ENCODE measurements at places on chromosomes 3 and 15.

DNA sequence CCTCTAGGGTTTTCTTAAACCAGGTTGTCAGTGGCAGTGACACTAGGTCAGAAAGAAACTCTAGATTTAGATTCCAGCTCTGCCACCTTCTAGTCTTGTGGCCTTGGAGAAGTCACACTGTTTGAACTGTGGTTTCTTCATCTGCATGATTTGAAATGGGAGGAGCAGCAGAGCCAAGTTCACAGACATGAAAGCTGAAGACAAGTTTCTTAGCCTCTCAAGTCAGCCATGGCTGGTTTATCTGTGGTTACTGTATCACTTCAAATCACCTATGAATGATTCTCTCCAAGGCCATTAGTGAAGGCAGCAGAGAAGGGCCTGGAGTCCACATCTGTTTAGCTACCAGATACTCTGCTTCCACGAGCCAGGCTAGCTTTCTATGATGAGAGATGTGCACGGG, 15.6 kb downstream of the CLEC3B start:
- no peak for DNase-seq

GRCh38 chr15:64754663-64755426, 20.5 kb downstream of the RBPMS2 start:
- no peak for DNase-seq

GRCh38 chr3:54131890-54132289, 9.5 kb downstream of the CACNA2D3 start:
- no peak for DNase-seq

DNA sequence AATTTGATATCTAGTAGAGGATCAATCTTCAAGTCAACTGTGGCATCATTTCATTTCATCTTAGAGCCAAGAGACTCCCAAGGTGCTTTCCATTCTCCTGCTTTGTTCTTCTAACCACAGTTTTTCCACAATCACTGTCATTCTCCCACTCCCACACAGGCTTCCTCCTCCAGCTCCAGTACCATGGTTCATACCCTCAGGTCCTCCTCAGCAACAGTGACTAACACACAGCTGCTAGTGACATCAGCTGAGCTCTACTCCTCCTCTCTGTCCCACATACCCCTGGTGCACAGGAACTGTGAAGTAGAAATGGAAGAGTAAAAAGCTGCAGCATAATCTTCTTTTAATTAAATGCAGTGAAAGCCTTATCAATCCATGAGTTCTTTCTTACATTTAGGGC, 200.2 kb upstream of the DPH6 start:
- DNase-seq: no peak

DNA sequence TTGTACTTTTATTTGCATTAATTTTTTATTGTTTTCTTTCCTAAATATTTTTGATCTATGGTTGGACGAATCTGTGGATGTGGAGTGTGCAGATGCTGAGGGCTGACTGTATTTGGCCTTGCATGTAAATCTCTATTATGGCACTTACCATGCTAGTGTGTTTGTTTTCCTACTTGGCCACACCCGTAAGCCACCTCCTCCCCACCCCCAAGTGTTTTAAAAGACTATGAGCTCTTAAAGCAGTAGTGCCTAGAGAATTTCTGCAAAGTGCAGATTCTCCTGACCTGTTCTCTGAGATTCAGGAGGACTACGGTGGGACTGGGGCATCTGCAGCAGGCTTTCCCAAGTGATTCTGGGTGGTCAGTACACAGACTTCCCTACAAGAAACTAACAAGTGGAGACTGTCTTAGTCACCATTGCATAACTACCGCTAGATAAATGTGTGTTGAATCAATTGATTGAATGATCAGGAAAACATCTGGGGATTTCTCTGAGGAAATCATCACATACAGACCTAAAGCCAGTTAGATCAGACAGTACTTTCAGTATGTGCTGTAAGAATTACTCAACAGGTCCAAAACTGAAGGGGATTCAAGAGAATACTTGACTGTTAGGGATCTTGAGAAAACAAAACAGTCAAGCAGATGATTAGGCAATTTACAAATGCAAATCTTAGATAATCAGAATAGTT, 6.2 kb upstream of the TIPARP start:
- no peak for DNase-seq

GRCh38 chr3:177286034-177286433, 88.8 kb upstream of the TBL1XR1 start:
- DNase-seq: no peak

- no peak for DNase-seq
Observed at GRCh38 chr15:84659904-84660781, 2.1 kb upstream of the NMB start.

DNA sequence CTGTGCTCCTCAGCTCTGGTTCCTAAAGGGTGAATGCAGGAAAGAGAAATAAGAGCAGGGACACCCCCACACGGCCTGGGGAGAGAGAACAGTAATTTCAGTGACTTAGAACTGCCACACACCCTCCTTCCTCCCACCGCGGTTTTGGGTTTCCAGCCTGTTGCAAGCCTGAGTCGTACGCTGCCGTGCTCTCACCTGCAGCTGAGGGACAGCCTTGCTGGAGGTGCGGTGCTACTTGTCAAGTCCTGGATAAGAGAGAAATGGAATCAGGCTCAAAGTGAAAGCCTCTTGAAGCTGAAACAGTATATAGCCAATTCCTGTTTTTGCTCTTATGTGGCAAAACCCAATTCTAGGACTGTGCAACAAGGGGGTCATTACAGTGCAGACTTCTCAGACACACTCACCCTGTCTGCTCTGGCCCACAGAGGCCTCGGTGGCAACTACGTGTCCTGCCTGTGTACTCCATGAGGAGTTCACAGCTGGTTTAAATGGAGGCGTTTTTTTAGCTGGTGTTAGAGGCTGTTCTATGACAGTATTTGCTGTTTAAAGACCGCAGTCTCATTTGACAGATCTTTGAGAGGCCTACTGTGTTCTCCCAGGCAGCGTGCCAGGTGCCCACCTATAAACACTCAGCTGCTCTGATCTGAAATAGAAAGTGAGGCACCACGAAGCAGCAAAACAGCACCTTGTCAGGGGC, 42.9 kb downstream of the TBC1D2B start:
- DNase-seq: peak; percentile 30

DNA sequence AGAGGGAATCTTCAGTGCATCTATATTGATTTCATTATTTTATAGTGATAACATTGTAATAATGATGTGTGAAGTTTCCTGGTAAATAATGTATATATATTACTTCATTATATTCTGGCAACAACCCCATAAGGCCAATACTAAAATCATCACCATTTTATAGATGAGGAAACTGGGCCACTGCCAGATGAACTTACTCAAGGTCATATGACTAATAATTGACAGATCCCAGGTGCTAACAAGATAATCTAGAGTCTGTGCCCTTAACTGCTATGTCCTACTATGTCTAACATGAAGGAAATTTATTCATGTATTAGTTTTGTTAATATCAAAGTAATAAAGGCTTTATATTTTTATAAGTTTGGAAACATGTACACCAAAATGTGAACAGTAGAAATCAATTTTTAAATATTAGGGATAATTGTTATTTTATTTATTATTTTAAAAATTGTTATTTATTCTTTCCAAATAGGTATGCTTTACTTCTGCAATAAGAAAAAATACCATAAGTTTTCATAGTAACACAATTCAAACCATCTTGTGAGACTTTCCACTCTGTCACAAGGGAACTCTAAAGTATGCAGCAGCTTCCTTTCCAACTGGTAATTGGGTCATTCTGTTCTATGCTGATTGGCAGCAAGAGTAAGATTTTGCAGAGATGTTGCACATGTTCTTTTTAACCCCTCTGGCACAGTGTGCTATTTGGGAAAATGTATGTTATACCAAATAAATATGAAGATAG, 90.8 kb upstream of the CMC1 start:
- DNase-seq: no peak

DNA sequence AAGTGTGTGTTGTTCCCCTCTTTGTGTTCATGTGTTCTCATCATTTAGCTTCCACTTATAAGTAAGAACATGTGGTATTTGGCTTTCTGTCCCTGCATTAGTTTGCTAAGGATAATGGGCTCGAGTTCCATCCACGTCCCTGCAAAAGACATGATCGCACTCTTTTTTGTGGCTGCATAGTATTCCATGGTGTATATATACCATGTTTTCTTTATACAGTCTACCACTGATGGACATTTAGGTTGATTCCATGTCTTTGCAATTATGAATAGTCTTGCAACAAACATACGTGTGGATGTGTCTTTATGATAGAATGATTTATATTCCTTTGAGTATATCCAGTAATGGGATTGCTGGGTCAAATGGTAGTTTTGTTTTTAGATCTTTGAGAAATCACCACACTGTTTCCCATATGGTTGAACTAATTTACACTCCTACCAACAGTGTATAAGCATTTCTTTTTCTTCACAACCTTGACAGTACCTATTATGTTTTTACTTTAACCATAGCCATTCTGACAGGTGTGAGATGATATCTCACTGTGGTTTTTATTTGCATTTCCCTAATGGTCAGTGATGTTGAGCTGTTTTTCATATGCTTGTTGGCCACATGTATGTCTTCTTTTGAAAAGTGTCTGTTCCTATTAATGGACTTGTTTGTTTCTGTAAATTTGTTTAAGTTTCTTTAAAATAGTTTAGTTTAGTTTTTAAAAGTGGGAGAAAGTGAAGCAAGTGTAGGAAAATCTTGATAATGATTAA, 21.9 kb upstream of the SLC30A4 start:
- no peak for DNase-seq

- DNase-seq: no peak
Observed at GRCh38 chr15:98856532-98856907, 151.1 kb downstream of the PGPEP1L start.

DNA sequence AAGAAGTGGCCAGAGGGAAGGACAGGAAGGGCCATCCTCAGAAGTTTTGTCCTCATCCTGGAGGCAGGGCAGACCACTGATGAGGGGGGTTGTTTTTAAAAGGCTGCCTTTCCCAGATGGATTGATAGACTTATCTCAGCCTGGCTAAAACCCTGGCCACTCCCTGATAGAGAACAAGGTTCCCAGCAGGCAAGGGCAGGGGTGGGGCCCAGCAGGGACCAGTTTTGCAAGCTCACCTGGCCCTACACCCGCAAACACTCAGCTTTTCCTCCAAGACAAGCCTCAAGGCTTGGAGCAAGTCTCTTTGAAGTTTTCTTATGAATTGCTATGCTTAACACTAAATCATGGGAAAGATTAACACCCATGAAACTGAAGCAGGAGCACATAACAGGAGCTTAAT, 9.1 kb downstream of the LIPC start:
- no peak for DNase-seq

DNA sequence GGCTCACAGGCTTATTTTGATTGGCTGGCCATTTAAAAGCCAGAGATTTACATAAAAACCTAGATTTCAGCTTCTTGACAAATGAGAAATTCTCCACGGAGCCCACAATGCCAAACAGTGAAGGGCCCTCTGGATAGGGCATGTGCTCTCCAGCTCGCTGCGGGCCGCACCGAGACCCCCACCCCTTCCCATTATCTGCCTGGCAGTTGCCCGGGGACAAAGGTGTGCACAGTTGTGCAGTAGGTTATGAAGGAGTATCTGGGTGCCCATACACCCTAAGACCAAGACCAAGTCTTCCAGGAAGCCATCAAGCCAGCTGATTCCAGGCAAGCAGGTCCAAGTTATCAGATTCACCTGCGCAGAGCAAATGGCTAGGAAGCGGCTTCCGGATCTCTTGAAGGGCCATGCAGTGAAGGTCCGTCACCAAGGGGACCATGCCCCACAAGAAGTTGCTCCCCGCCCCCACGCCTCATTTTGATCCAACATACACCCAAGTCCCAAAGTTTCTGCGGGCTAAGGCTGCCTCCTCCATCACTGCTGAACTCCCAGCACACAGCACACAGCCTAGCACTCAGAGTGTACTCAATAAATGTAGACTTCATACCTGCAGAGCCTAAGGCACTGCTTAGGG, 1.3 kb downstream of the MRPS25 start:
- no peak for DNase-seq

GRCh38 chr3:76585794-76586392, 454.0 kb upstream of the ROBO2 start:
- no peak for DNase-seq

- no peak for DNase-seq
Observed at GRCh38 chr3:134486577-134487041, 752 bp downstream of the CEP63 start.

DNA sequence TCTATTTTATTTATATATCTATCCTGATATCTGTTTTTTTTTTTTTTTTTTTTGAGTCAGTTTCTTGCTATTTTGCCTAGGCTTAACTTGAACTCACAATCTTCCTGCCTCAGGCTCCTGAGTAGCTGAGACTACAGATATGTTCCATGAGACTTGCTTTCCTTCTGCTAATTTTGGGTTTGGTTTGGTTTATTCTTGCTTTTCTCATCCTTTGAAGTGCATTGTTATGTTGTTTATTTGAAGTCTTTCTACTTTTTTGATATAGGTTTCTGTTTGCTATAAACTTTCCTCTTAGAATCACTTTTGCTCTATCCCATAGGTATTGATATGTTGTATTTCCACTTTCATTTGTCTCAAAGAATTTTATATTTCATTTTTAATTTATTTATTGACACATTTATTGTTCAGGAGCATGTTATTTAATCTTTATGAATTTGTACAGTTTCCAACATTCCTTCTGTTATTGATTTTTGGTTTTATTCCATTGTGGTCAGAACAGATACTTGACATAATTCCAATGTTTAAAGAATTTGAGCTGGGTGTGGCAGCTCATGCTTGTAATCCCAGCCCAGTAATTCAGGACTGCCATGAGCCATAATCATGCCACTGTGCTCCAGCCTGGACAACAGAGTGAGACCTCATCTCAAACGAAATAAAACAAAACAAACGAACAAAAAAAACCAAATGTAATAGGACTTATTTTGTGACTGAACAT, 62.3 kb upstream of the PLSCR4 start:
- DNase-seq: no peak

GRCh38 chr3:46607603-46608028, 4.7 kb upstream of the FAM240A start:
- no peak for DNase-seq

- DNase-seq: no peak
Observed at GRCh38 chr3:149120051-149120972, 9.1 kb upstream of the HPS3 start.

DNA sequence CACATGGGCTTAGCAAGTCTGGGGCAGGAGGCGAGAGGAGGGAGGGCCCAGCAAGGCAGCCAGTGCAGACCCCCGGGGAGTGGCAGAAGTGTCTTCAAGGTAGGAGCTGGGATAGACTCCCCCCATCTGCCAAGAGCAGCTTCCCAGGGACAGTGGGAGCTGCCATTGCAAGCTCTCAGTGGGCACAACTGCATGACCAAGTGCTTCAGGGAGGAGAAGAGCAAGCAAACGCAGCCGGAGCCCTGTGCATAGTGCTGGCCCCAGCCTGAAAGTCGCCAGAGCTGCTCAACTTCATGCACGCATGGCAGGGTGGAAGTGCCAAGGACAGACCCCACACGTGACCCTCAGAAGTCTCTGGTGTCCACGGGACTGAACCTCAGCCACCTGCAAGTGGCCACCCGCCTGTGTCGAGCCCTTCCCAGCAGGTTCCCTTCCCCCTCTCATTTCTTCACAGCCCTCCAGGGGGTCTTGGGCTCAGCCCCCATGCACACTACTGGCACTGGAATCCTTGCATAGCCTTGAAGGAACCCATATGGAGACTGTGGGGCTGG, 89.4 kb downstream of the PLXNA1 start:
- no peak for DNase-seq

Measured in GM12892 (cell line).